Stimulated activated CD4-positive, alpha-beta T cell treated with anti-CD3 and anti-CD28 coated beads, Interleukin-12 subunit alpha, Interleukin-12 subunit beta, amount 100 ng/mL, for 4 hours (primary cell): ENCODE measurements at places on chromosomes 2 and 18.

DNA sequence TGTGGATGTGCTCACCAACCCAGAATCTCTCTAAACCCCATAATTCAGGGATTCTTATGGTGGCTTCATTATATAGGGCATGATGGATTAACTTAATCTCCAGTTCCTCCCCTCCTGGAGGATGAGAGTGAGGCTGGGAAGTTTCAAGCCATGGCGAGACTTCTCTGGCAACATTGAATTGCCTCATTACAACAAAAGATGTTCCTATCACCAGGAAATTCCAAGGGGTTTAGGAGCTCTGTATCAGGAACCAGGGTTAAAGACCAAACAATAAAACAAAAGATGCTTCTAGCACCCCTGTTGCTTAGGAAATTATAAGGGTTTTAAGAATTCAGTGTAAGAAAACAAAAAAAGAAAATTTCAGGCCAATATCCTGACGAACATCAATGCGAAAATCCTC, 100.1 kb downstream of the NAB1 start:
- DNase-seq, result no peak

DNA sequence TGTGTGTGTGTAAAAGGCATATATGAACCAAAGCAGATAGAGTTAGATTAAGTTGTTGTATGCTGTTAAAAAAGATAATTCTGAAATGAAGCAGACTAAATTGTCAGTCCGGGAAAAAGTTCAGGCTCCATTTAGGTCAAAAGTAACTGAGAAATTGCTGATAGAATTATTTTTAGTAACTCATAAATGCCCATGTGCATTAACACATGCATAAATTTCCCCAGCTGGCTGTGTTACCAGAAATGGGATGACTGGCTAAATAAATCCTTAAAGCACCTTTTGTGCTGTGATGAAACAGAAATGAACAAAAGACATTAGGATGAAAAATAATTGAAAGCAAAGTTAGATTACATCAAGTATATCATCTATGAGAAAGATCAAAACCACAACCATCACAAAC, 111.3 kb downstream of the NYAP2 start:
- DNase-seq, result no peak

GRCh38 chr2:96809951-96810782, 5.9 kb upstream of the CNNM3 start:
- no peak for DNase-seq

- no peak for DNase-seq
Observed at GRCh38 chr18:23526501-23527063, 23.3 kb downstream of the RMC1 start.

GRCh38 chr18:79573921-79574491, 105.6 kb upstream of the CTDP1 start:
- DNase-seq, result no peak

- no peak for DNase-seq
Observed at GRCh38 chr2:200930947-200931626, 32.4 kb downstream of the ORC2 start.

DNA sequence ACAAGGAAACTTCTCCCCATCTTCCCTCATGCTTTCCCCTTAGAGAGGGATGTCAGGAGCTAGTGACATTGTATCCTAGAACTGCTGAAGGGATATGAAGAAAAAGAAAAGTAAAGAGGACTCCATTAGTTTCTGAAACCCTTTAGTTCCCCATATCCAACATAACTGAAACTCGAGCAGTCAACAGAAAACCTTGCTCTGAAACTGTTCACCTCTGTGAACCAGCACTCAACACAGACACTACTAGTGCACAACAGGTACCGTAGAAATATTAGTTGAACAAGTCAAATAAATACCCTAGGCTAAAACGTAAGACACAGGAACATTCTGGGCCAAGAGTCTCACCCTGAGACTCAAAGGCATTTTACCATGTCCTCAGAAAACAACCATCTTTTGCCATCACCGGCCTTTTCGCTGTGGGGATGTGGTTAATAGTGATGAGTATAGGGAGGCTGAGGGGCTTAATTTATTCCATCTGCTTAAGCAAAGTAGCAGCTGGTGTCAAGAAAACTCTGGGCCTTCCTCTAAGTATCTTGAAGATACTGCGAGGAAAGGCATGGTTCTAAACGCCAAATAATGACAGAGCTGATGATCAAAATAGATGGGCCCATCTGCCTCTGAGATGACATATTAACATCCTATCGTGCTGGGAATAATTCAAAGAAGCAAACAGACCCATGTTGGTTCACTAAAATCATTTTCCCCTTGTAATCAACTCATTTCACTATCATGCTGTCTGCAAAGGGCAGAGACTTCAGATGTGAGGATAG, 156.8 kb downstream of the STK39 start:
- no peak for DNase-seq

- DNase-seq, result no peak
Observed at GRCh38 chr2:114729026-114729425, 286.6 kb downstream of the DPP10 start.
